Stimulated activated CD8-positive, alpha-beta memory T cell treated with anti-CD3 and anti-CD28 coated beads, Interleukin-7, amount 100 ng/mL, for 48 hours (primary cell): ENCODE measurements at places on chromosomes 1 and 21.

GRCh38 chr1:37588939-37589338 is 6.8 kb downstream of the GNL2 start:
- no peak for DNase-seq

GRCh38 chr1:19338323-19338762 is 26.2 kb downstream of the SLC66A1 start:
- DNase-seq, result no peak

DNA sequence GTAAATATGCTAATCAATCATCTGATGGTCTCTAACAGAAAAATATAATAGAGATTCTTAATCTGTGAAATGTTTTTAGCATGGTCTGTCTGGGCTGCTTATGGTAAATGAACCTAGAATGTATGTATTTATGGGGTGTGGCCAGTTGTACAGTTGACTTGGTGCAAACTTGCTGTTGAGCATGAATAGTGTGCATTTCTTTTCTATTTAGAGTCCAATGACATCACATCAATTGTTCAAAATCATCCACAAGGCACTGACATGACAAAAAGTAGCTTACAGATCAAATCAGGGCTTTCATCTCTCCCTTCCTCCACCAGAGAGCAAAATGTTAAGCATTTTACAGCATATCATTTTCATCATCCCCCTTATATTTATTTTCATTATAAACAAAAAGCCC is 1010.3 kb downstream of the KCNT2 start:
- no peak for DNase-seq

GRCh38 chr1:157115851-157116736 is 16.5 kb upstream of the ETV3L start:
- no peak for DNase-seq

DNA sequence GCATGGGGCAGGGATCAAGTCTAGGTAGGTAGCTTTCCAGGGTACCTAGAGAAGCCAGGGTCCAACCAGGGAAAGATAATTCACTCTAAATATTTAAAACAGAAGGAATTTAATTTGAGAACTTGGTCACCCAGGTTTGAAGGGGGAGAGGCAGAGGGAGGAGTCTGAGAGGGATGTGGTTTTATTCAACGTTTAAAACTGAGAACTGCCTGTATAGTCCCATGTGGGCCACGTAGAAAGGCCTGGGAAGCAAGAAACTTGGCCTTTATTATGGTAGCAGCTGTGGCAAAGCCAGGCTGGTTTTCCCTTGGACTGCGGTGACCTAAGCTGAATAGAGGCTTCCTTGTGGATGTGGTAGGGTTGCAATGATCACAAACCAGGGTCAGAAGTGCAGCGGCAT is 42.0 kb upstream of the DUSP10 start:
- DNase-seq, result no peak

GRCh38 chr1:54950006-54950368 is 30.4 kb upstream of the TMEM61 start:
- DNase-seq, result no peak

DNA sequence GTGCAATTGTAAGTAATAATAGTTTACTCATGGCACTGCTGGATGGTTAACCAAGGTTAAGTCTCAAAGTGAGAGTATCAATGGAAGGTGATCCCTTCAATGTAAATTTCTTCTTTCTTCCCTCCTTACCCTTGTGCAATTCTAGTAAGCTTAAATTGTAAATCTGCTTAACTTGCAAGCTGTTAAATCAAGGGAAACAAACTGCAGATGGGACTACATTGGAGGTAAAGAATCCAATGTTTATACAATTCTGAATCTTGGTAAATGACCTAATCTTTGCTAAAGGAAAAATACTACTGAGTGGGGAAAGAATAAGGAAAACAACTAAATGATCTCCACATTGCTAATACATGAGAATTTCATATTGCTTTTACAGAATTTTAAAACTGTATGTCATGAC is 6.7 kb upstream of the CD55 start:
- DNase-seq, result no peak

DNA sequence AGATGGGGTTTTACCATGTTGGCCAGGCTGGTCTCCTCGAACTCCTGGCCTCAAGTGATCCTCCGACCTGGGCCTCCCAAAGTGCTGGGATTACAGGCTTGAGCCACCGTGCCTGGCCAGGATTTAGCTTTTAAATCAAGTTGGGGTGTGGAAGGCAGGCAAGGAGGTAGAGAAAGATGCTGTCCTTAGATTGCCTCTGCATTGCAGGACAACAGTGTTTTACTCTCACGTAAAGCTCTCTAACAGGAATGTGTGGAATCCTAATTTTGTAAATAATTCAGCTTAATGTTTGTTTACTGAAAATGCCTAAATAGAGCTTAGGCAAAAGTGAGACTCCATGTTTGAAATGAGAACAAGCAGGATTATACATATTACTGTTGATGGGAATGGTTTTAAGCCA is 29.5 kb upstream of the TGFB2 start:
- DNase-seq, result no peak

DNA sequence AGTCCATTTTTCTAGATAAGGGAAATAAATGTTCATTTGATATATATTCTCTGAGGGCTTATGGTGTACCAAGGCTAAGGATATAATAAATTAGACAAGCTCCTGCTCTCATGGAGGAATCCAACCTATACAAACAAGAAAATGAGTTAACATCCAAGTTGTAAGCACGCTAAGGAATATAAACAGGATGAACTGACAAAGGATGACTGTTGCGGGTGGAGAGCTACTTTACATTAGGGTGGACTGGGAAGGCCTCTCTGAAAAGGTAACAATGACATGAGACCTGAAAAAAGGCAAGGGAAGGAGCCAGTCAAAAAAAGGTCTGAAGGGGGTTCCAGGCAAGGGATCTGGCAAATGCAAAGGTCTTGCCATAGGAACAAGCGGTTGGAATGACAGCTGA is 3.1 kb downstream of the BCAR3 start:
- no peak for DNase-seq

GRCh38 chr21:45981151-45982091 is at the start of gene COL6A1:
COL6A1 (plus strand) TSS chr21:45981770; CDS start chr21:45981851, 81 bp downstream.
- peak; percentile 41 for DNase-seq

- DNase-seq, result no peak
These were observed 130.9 kb upstream of the ZBTB40 start for GRCh38 chr1:22320587-22321344.

GRCh38 chr1:21326861-21327344 is 36.6 kb upstream of the ECE1 start:
- no peak for DNase-seq

DNA sequence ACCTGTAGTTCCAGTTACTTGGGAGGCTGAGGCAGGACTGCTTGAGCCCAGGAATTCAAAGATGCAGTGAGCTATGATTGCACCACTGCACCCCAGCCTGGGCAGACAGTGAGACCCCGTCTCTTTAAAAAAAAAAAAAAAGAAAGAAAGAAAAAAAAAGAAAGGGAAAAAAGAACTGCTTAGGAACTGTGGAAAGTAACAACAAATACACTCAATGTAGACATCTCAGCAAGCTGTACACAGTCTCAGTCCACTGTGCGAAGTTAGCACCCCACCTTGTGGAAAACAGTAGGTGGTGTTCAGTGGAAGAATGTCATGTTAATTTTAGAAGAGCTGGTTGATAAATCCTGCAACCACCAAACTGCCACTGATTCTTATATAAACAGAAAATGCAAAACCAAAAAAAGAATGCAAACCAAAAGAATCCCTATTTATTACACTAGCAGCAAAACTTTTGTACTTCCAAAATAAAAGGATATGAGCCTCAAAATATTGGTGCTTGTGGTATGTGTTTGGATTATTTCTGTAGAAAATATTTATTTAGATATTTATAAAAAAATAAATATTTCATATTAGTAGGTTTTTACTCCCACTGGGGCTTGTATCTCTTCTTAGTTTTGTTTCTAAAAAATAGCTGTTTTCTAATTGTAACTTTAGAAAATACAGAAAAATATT is 31.1 kb downstream of the ALG14 start:
- DNase-seq, result no peak

- no peak for DNase-seq
These were observed 146.4 kb upstream of the ARHGEF16 start for GRCh38 chr1:3308053-3308452.

DNA sequence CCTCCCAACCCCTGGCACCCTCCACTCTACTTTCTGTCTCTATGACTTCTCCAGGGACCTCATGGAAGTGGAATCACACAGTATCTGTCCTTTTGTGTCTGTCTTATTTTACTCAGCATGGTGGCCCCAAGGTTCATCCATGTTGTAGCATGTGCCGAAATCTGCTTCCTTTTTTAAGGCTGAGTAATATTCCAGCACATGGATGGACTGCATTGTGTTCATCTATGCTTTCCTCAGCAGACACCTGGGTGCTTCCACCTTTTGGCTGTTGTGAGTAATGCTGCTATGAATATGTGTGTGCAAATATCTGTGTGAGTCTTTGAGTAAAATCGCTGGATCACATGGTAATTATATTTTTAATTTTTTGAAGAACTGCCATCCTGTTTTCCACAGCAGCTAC is 1.6 kb upstream of the PFKL start:
- no peak for DNase-seq

DNA sequence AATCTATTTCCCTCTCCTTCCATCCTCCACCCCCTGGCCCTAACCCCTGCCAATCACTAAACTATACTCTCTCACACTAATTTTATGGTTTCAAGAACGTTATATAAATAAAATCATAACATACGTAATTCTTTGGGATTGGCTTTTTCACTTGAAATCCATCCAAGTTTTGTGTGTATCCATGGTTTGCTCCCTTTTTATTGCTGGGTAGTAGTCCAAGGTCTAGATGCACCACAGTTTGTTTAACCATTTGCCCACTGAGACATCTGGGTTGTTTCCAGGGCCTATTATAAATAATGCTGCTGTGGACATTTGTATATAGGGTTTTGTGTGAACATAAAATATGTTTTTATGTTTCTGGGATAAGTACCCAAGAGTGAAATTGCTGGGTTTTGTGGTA is 61.4 kb downstream of the TEX35 start:
- DNase-seq, result no peak

DNA sequence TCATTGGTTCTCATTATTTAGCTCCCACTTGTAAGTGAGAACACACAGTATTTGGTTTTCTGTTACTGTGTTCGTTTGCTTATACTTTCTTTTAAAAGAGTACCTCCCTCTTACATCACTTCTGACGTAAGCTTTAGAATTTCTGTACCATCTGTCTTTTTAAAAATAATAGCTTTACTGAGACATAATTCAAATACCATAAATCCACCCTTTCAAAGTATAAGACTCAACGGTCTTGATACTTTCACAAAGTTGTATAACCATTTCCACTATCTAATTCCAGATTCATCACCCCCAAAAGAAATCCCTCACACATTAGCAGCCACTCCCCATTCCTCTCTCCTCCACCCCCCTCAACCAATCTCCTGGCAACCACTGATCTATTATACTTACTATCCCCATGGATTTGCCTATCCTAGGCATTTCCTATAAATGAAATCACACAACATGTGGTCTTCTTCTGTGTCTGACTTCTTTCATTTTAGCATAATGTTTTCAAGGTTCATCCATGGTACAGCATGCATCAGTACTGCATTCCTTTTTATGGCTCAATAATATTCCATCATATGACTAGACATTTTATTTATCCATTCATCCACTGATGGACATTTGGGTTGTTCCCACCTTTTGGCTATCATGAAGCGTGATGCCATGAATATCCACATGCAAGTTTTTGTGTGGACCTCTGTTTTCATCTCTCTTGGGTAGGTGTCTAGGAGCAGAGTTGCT is 104.7 kb downstream of the HLCS start:
- no peak for DNase-seq

- no peak for DNase-seq
These were observed 85.8 kb downstream of the MRPS6 start for GRCh38 chr21:34158866-34159835.

DNA sequence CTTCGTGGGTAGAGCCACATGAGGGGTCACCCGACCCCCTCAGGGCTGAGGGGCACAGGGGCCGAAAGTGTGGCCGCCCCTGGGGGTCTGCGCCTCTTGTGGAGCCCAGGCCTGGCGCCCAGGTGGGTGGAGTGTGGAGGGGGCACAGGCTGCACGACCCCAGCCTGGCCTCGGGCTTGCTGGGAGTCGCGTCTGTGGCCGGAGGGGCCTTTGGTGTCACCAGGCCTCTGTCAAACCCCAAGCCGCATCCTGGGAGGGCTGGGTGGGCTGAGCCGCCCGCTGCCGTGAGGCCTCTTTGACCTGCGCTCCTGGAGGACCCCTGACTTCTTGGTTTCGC is 60.7 kb downstream of the FAAP20 start:
- no peak for DNase-seq

- DNase-seq, result no peak
These were observed 559.9 kb downstream of the RWDD3 start for GRCh38 chr1:95793893-95794292.

GRCh38 chr1:57789936-57790335 is 366.1 kb upstream of the DAB1 start:
- no peak for DNase-seq

DNA sequence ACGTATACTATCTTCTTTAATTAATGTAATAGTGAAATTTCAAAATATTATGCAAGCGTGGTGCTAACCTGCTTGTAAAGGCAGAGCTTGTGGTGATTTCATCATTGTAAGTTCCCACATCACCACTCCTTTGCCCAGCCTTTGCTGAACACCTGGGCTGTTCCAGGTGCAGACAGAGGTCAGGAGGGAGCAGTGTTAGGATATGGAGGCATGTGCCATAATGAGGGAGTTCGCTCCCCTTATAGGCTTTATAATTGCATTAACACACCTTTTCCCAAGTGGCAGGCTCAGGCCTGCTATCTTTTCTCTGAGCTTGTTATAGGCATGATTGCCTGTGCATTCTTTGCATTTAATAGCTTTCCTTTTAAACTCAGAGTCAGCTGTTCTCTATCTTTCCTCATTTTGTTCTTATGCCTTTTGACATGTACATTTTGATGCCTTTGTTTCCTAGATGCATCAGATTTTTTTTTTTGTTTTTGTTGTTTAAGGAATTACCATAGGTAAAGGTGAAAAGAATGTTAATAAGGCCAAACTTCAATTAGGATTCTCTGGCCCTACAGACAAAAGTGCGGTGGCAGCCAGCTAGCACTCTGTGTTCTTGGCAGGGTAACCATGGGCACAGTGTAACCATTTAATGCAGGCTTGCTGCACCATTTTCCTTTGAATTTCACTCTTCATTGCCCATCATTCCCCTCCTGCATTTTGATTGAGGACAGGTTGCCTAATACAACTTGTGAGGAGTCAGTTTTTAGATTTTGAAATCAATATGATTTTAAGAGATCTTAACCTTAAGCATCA is 12.6 kb downstream of the NPL start:
- no peak for DNase-seq

- no peak for DNase-seq
These were observed 73.5 kb downstream of the ASTN1 start for GRCh38 chr1:177091040-177091439.

DNA sequence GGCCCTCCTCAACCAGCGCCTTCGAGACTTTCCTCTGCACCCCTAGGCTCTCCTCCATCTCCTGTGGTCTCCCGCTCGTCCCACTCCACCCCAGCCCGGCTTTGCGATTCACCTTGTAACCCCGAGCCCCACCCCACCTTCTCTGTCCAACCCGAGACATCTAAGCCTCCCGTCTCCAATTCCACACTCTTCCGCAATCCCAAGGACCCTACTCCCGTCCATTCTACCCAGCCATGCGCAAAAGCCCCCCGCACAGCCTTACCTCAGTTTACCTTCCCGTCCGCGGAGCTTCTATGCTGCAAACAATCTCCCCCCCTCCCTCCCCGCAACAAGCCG is 174 bp downstream of the SH3BP5L start:
- DNase-seq, result no peak
